Lung microvascular endothelial cell (primary cell): ENCODE measurements at places on chromosomes 2 and 18. TPM values are rescaled to one million over a fixed set of nuclear protein-coding genes. Genes with fewer than 3 reads are reported as not detected.

GRCh38 chr2:120863661-120864320, 128.1 kb downstream of the GLI2 start:
- no peak for DNase-seq

DNA sequence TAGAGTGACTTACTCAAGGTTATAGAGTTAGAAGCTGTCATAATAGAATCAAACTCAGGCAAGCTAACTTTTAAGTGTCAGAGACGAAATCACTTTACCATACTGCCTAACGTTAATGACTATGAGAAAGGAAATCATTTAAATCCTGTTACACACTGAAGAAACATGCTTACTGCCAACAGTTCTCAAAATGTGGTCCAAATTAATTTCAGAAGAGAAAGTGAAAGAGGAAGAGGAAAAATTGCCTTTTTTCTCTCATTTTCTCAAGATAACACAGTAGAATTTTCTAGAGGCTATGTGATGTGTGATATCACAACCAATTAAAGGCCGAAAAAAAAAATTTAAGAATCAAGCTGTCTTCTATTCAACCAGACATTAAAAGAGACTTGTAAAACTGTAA, 1362.7 kb upstream of the CHAC2 start:
- no peak for DNase-seq

GRCh38 chr2:55047677-55048299, 2.5 kb downstream of the RTN4 start:
- DNase-seq = peak; percentile 60

DNA sequence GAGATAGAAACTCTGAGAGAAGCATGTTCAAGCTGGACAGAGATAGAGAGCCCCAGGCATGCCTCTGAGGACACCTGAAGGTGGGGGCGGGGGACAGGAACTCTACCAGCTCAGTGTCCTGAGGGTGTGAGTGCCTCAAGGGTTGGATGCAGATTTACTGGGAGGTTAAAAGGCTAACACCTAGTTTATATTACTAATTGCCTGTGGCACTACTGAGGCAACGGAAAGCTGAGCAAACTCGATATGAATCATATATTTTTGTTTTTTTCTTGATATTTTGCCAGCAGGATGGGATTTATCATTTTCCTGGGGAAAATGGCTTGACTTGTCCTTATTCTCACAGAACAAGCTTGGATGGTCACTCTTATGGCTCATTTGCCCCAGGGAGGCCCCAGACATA, 319.5 kb downstream of the ALK start:
- DNase-seq = no peak

- DNase-seq = no peak
These were observed 158.3 kb downstream of the LDLRAD4 start for GRCh38 chr18:13376841-13377351.

- no peak for DNase-seq
These were observed 4.9 kb upstream of the PPM1B start for GRCh38 chr2:44163777-44164176.

GRCh38 chr2:42025151-42025582, 22.7 kb upstream of the PKDCC start:
- peak; percentile 33 for DNase-seq

- DNase-seq = no peak
These were observed 41.1 kb downstream of the NETO1 start for GRCh38 chr18:72826736-72827135.

DNA sequence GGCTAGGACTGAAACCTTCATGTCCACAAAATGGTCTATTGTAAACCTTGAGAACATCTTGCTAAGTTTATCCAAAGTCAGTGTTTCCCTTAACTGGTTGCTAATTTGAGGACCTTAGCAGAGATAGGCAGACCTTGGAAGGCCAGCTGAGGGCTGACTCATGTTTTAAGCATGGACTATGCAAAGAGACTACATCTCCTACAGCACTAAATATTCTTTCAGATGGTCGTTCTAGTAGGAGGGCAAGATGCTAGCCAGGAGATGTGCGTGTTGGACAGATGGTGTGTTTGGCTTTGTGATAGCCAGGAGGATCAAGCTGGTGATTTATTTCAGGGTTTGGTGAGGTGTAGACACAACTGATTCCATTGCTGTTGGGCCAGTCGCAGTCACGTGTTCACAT, 75.8 kb downstream of the NRP2 start:
- no peak for DNase-seq

Gene SLC35F6
- 23.1 and 38.3 TPM in 2 replicates for total RNA-seq

Gene DNAH6
- under 0.01 TPM in 1 of 2 replicates, not detected in the other for total RNA-seq

Gene C18orf54
- 5.2 and 5.9 TPM in 2 replicates for total RNA-seq
